NCI-H460 (cell line): ENCODE measurements at places on chromosomes 5 and 9. TPM values are rescaled to one million over a fixed set of nuclear protein-coding genes. Genes with fewer than 3 reads are reported as not detected.

GRCh38 chr5:107476783-107477182 lies 194.0 kb downstream of the EFNA5 start:
- DNase-seq, result no peak

DNA sequence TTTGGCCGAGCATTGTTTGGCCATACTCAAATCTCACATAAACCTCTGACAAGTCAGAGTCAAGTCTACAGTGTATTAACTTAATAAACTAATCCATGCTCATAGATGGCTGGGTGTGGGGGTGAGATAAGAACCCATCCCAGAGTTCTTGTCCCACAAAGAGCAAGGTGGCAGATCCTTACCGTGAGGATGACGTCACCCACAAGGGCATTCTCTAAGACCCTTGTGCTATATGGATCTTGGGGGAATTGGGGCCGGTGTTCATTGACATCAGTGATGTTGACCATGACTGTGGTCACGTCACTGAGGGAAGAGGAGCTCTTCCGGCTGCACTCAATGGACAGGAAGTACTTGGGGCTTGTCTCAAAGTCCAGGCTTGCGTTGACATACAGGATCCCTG lies 62.1 kb downstream of the FAT2 start:
- no peak for DNase-seq

The ADAMTS16 gene
- not detected in 2 replicates for total RNA-seq

- DNase-seq, result peak; percentile 45
Observed at GRCh38 chr9:38687389-38687842, 32.5 kb downstream of the FAM240B start.

The C5orf52 gene
- not detected in 2 replicates for total RNA-seq

GRCh38 chr5:172064358-172064757 lies 57.9 kb upstream of the FBXW11 start:
- DNase-seq, result no peak
